ENCODE measurements at places on chromosomes 11 and 22. TPM values are rescaled to one million over a fixed set of nuclear protein-coding genes. Genes with fewer than 3 reads are reported as not detected.

DNA sequence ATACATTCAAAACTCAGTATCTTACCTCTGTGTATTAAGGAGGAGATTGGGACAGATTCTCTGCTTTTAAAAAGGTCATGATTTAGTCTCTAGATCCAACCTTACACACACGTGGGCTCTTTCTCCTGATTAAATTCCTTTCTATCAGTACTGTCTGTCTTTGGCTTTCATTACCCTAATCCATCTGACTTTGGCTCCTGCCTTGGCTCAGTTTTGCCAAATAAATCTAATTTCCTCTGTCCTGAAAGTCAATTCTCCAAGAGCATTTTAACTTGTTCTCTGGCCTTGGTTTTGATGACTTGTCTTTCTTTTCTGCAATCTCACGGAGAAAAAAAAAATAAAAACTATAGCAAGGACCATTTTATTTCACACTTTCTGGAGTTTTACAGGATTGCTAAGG lies 176.6 kb upstream of the PDGFD start:
- H3K4me1 ChIP-seq, result no peaks in the 10 kb centered on the region
- no peak overlapping the region for H3K4me3 ChIP-seq
- H3K27ac ChIP-seq, result no peak overlapping the region
- DNase-seq, result no peak

DNA sequence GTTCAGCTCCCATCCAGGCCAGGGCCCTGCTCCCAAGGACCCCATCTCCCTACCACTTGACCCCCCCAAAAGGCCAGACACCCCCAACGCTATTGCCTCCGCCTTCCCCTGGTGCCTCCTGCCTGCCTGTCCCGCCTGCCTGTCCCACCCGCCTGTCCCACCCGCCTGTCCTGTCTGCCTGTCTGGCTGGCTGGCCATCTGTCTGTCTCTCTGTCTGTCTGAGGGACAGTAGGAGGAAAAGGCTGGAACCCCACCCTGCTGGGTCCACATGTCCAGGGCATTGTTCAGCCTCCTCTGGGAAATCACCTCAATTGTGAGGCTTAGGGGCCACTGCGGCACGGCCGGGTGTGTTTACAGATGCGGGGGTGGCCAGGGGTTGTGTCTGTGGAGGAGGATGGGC lies 25.3 kb upstream of the CBX7 start:
- peaks cover 68% of the 10 kb centered on the region for H3K4me1 ChIP-seq
- H3K4me3 ChIP-seq, result no peak overlapping the region
- peak overlapping the region; percentile 96 for H3K27ac ChIP-seq
- H3K36me3 ChIP-seq, result no peaks in the 10 kb centered on the region
- H3K27me3 ChIP-seq, result no peaks in the 10 kb centered on the region

DNA sequence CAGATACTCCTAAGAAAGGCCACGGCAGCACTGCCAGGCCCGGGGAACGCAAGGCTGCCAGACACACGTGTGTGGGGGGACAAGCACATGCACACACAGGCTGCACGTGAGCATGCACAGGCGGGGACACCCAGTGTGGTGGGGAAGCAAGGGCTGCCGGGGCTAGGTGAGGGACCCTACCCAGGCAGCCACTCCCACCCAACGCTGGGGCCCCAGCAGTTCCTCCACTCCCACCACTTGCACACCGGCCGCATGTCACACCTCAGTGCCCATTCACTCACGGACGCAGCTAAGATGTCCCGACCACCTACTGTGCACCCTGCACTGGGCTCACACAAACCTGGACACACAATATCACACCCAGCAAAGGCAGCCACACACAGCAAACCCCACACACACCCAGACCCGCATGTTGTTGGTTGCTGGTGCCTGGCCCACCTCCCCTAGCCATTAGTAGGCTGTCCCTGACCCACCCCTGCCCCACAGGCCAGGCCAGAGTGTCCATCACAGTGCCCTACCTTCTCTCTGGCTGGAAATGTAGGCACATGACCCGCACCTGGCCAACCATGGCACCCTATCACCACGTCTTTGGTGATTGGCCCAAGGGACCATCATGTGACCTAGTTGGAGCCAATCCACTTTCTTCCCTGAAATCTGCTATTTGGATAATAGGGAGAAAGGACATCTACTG lies 8.8 kb downstream of the SSTR3 start:
- H3K27me3 ChIP-seq, result no peaks in the 10 kb centered on the region
- H3K36me3 ChIP-seq, result no peaks in the 10 kb centered on the region
- peaks cover 8% of the 10 kb centered on the region for H3K4me1 ChIP-seq
- no peak overlapping the region for H3K27ac ChIP-seq
- no peak overlapping the region for H3K4me3 ChIP-seq

DNA sequence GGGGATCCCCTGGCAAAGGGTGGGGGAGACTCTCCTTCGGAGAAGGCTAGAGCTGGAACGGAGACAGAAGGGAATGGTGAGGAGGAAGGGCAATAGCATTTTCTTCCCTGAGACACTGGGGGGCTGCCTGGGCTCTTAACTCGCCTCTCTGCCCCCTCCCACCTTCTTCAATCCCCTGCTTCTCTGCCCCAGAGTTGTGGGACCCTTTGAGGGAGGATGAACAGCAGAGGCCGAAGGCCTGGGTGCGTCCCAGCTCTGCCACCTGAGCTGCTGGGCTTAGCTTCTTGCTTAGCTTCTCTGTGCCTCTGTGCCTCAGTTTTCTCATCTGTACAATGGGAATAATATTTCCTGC lies 72.4 kb downstream of the RTL6 start:
- DNase-seq, result no peak
- no peak overlapping the region for H3K27ac ChIP-seq
- H3K4me1 ChIP-seq, result no peaks in the 10 kb centered on the region
- no peaks in the 10 kb centered on the region for H3K36me3 ChIP-seq
- no peaks in the 10 kb centered on the region for H3K27me3 ChIP-seq

GRCh38 chr11:110921742-110922521 lies 209.7 kb upstream of the ARHGAP20 start:
- DNase-seq, result no peak
- no peaks in the 10 kb centered on the region for H3K36me3 ChIP-seq
- H3K27ac ChIP-seq, result no peak overlapping the region
- no peaks in the 10 kb centered on the region for H3K27me3 ChIP-seq

WNT11 gene
- not detected for total RNA-seq

Data from SJSA1 (cell line).